ENCODE measurements at places on chromosomes 12 and 14. TPM values are rescaled to one million over a fixed set of nuclear protein-coding genes. Genes with fewer than 3 reads are reported as not detected.
A peak's percentile ranks its signal among the peaks of the same experiment; 100 is the strongest.

GRCh38 chr12:123465084-123465483 is 7.1 kb downstream of the SNRNP35 start:
- DNase-seq: no peak

DNA sequence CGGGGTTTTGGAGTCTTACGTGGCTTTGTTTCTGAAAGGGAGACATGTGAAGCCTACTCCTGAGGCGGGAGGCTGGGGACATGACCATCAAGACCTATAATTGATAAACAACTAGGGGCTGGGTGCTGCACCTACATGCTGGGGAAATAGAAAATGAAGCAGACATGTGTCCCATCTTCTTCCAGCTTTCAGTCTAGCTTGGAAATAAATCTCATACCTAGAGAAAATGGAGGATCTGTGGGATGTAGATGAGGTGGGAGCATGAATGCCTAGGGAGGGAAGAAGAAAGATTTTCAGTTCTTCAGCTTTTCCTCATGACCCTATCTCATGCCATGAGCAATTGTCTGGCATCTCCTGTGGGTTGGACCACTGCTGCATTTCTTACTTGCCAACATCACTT is 22.1 kb downstream of the EMP1 start:
- DNase-seq: no peak

- no peak for DNase-seq
Observed at GRCh38 chr14:93333631-93334103, 831 bp upstream of the BTBD7 start.

GRCh38 chr12:6215120-6215807 is 15.1 kb downstream of the CD9 start:
- no peak for DNase-seq

GRCh38 chr12:79644274-79645234 is 46.2 kb downstream of the PAWR start:
- no peak for DNase-seq

DNA sequence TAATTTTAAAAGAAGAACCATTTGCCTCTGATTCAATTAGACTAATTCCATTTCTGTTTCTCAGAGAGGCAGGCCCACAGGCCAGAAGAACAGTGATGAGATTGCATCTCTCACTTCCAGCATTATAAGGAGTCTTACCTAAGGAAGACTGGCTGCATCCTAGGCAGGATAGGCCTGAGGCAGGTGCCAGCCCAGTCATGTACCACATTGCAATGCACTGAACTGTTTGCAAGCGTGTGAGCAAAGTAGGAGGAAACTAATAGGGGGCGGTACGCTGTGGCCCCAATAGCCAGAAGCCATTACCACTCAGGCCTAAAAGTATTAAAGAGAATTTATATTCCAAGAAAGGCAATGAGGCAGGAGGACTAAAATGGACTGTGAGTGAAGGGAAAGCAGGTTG is 12.1 kb upstream of the CNIH1 start:
- no peak for DNase-seq

DNA sequence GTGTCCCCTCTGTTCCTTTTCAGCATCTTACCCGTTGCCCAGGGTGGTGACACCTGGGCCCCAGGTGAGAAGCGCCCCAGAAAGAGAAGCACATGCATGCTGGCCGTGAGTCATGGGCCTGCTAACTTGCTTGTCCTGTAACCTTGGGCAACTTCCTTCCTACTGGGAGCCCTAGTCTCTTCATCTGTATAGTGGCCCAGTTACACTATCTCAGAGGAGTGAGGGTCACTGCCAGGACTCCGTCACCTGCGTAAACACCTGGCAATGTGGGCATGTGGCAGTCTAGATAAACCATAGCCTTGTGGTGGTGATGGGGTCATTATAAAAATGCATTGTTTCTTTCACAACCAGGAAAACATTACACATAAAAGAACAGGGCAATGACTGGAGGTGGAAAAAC is 125.2 kb downstream of the SLC25A47 start:
- DNase-seq: no peak

DNA sequence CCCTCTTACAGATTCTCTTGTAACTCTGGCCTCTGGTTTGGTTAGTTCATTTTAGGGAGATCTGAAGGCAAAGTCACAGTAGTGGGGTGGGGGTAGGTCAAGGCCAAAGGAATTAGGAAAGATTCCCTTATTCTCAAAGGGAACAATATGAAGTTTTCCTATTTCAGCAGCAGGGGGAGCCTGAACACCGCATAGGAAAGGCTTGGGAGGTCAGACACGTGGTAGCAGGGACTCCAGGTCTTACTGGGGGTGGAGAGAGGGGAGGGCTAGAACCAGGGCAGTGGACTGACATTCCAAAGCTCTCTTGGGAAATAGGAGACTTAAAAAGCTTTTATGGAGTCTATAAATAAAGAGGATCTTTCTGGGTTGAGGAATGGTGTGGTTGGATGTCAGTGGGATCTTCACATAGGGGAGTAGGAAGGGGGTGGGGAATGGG is 1.3 kb downstream of the ZC3H10 start:
- DNase-seq: peak; percentile 84

Gene LYSET
- 19.9 TPM for total RNA-seq

GRCh38 chr14:89196545-89196944 is 220.5 kb downstream of the FOXN3 start:
- DNase-seq: no peak

DNA sequence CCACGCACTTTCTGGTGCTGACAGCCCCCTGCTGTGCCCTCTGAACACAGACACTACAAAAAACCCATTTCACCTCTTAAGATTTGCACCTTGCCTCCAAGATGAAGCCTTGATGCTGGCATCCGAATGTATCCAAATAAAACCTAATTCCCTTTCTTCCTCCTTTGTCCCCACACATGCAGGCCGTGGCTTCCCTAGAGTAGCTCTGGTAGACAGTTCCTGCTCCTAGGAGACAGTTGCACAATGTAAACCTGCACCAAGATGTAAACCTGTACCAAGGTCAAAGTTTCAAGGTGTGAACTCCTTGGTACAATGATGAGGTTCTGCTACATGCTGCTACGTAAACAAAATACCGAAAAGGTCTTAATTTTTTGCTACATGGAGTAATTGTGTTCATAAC is 625 bp upstream of the ABHD12B start:
- no peak for DNase-seq

GRCh38 chr12:24901576-24902461 is 47.1 kb downstream of the BCAT1 start:
- DNase-seq: peak; percentile 46
